ENCODE measurements at places on chromosomes 1 and 21.

DNA sequence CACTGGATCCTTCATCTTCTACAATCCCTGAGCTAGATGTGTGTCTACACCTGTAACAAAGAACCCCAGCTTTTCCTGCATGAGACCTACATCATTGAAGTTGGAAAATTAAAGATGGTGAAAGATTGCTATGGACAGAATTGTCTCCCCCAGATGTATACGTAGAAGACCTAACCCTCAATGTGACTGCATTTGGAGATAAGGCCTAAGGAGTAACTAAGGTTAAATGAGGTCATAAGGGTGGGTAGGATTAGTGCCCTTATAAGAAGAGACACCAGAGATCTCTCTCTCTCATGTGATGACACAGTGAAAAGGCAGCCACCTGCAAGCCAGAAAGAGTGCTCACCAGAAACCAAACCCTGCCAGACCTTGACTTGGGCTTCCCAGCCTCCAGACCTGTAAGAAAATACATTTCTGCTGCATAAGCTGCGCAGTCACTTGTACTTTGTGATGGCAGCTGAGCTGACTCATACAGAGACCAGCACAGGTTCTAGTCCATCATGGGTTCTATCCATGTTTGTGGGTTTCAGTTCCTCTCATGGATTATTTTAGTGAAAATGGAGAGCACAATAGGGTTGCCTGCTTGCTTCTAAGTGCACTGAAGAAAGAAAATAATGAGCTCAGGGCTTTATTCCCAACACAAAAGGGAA, 180.8 kb downstream of the TPR start:
- no peak for DNase-seq

- no peak for DNase-seq
Observed at GRCh38 chr1:245946905-245947304, 560.2 kb downstream of the SMYD3 start.

- no peak for DNase-seq
Observed at GRCh38 chr1:239795304-239795703, 296.4 kb upstream of the FMN2 start.

DNA sequence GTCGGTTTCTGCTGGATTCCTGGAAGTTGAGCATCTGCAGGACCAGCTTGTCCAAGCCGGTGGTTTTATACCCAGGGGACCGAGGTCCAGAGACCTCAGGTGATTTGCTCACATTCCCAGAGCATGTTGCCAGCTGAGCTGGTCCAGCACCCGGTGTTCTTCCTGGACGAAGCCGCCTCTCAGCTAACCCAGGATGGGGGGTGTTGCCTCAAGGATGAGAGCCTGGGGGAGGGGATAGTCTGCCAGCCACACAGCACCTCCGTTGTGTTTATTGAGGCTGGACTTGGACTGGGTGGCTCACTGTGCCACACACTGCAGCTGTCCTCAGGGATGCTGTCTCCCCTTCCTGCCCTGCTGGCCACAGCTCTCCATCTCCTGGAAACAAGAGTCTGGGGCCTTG, 1.5 kb downstream of the TMEM201 start:
- DNase-seq, result no peak

DNA sequence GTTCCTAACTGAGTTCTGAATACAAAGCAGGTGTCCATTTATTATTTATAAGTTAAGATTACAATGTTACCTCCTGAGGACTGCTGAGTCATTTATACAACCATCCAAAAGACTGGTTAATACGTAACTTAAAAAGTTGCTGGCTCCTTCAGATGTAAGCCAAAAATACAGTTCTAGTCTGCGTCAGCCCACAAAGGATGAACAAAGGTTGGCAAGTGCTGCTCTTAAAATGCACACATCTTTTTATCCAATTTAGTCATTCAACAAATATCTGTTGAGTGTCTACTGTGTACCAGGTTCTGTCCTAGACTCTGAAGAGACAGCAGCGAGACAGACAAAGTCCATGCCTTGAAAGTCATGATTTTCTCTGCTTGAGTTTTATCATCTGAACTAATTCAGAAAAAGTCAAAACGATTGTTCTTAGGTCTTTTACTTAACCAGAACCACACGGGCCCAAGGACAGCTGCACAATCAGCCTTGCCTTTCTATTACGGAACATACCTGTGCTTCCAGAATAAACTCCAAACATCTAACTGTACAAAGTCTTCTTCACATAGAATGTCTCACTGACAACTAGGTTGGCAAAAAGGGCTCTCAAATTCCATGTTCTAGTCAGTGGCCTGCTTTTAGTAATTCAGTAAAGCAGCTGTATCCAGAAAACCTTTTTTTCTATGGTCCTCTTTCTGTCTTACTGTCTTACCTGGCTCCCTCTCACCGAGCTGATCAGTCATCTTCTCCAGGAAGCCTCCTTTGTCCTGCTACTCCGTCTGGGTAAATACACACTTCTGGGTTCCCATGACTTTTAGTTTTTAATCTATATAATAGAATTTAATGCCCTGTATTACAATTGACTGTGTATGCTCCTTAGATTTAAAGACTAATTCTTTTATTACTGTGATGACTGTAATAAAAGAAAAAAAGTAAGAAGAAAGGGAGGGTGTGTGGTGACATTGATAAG, 15.5 kb upstream of the CNN3 start:
- no peak for DNase-seq

DNA sequence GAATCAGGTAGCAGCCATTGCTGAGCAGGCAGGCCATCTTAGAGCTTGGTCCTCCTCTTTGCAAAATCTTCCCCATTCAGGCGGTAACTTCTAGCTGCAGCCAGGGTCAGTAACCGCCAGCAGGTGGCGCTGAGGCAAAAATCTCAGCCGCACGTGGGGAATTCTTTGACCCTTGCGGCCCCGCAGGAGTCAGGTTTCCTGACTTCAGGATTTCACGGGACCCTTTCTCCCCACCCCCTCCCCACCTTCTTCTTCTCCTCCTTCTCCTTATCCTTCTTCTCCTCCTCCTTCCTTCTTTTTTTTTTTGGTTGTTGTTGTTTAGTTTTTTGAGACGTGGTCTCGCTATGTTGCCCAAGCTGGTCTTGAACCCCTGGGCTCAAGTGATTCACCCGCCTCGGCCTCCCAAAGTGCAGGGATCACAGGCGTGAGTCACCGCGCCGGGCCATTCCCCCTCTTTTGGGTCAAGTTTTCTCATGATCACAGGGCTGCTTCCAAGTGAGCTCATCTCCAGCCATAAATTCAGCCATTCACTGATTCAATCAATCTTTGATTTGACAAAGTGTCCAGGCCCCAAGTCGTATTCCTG, 33.4 kb upstream of the TENT5B start:
- DNase-seq, result no peak

- no peak for DNase-seq
Observed at GRCh38 chr1:78054559-78054958, 8.8 kb downstream of the GIPC2 start.

DNA sequence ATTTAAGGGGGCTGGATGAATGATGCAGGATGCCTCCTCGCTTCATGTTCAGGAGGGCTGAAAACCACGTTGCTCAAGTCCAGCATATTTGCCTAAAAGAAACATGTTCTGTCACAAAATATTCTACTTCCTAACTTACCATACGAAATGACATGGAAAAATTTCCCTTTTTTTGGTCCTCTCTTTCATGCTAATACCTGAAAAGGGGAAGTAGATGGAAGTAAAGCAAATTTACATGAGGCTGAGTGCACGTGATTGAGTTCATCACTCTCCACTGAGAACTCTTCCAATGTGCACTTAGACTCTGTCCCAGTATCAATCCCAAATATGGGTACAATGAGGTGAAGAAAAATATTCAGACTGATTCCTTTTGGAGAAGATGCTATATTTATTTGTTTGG, 23.0 kb downstream of the XCL2 start:
- no peak for DNase-seq

DNA sequence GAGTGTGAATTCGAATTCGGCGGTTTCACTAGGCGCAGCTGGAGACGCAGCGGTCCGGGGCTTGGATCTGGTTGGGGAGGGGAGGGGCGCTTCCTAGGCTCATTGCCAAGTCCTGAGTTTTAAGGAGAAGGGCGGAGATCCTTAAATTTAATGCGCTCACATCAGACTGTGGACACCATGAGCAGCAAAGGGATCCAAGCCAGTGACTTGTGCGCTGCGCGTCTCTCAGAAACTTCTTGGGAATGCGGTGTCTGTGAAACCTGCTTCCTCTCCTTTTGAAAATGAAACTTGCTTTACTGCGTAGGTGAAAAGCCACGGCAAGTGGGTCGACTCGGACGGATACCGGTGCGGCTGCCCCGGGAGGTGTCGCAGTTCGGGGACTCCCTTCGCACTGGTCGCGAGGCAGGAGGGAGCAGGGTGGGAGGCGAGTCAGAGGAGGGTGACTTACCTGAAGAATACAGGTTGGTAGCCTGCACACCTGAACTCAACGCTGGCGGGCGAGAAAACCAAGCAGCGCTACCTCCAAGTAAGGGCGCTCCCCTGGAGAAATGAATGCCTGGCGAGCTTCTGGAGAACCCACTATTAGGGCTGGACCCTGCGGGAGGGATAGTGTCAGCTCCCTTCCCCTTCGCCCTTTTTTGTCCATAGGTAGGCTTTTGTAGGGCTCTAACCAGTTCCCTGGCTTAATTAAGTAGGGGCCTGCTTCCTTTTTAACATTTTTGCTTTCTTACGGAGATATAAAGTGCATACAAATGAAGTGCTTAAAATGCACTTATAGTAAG, 992 bp downstream of the TENT5C start:
- no peak for DNase-seq

DNA sequence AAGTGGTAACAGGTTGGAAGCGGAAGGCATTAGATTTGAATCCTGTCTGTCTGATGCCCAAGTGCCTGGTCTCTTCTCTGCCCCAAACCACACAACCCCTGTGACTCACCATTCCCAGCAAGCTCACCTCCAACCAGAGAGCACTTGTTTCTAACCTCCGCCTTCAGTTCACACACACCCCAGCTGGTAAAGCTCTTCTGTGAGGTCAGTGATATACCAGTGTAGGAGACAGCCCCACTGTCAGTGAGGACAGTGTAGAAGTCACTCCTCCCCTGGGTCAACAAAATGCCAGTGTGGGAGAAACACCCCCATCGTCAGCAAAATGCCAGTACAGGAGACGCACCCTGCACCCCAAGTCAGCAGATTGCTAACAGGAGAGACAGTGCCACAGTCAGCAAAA, 2.6 kb downstream of the RIMS3 start:
- DNase-seq, result no peak

- no peak for DNase-seq
Observed at GRCh38 chr1:27398405-27399149, 6.2 kb downstream of the GPR3 start.

GRCh38 chr1:28506907-28507246, 1.0 kb downstream of the RCC1 start:
- DNase-seq, result no peak

GRCh38 chr21:16116069-16116468, 386.3 kb downstream of the USP25 start:
- no peak for DNase-seq

DNA sequence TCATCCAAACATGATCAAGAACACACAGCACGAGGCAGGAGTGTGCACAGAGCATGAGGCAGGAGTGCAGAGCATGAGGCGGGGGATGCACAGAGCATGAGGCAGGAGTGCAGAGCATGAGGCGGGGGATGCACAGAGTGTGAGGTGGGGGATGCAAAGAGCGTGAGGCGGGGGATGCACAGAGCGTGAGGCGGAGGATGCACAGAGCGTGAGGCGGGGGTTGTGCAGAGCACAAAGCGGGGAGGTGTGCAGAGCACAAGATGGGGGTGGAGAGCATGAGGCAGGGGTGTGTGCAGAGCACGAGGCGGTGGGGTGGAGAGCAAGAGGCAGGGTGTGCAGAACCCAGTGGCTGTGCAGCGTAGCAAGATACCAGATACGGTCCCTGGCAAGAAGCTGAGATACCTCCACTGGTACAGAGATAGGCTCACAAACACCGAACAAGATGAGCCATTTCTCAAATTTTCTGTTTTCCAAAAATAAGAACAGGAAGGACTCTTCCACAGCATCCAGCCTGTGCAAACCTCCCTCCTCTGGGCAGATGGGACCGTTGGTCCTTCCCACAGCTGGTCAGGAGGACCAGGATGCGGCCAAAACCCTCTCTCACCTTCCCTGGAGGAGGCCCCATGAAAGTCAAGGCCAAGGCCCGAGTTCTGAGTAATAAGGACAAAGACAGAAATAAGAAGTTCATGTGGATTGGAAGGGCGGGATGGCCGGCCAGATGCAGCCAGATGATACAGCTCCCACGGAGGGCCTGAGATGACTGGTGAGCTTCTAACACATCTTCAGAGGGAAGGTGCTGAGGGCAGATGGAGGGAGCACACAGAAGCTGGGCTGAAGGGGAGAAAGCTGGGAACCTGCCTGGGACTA, 12.0 kb downstream of the SPATC1L start:
- DNase-seq, result no peak

- DNase-seq, result no peak
Observed at GRCh38 chr1:242425232-242425631, 99.3 kb downstream of the PLD5 start.

- peak; percentile 44 for DNase-seq
Observed at GRCh38 chr1:51506537-51506936, 12.5 kb downstream of the EPS15 start.

DNA sequence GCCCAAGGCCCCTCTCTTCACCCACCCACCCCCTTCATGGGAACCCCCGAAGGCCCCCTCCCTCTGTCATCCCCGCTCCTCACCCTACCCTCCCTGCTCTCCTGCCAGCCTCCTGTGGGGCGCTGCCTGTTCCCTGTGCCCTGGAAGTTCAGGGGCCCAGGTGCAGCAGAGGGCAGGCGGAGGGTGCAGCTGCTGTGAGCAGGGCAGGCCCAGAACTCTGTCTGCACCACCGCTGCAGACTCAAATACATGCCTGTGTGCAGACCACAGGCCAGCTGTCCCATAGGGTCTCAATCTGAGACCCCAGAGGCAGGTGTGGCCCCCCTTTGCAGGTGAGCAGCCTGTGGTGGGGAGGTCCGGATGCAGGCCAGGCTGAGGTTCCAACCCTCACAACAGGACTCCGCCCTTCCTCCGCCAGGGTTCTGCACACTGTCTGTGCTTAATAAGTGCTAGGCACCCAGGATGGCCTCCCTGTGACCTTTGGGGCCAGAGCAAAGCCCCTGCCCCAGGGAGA, 62.5 kb downstream of the WNT9A start:
- peak; percentile 34 for DNase-seq

GRCh38 chr1:214641214-214641895, 38.4 kb downstream of the CENPF start:
- no peak for DNase-seq

GRCh38 chr1:61254634-61255357, 172.4 kb downstream of the NFIA start:
- peak; percentile 53 for DNase-seq

DNA sequence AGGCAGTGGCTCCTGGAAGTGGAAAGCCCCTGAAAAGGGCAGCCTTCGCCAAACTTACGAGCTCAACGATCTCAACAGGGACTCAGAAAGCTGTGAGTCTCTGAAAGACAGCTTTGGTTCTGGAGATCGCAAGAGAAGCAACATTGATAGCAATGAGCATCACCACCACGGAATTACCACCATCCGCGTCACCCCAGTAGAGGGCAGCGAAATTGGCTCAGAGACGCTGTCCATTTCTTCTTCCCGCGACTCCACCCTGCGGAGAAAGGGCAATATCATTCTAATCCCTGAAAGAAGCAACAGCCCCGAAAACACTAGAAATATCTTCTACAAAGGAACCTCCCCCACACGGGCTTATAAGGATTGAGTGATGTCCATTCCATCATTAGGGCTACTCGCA, 42.4 kb downstream of the PLPPR4 start:
- no peak for DNase-seq

- no peak for DNase-seq
Observed at GRCh38 chr1:171245458-171246064, 2.7 kb upstream of the FMO1 start.

GRCh38 chr1:15455522-15455921, 1.0 kb upstream of the CELA2A start:
- DNase-seq, result no peak
